ENCODE measurements at places on chromosomes 2 and 18.

- no peak for DNase-seq
These were observed 184.1 kb upstream of the GLI2 start for GRCh38 chr2:120551522-120551921.

- no peak for DNase-seq
These were observed 108.7 kb upstream of the ATL2 start for GRCh38 chr2:38485734-38486133.

DNA sequence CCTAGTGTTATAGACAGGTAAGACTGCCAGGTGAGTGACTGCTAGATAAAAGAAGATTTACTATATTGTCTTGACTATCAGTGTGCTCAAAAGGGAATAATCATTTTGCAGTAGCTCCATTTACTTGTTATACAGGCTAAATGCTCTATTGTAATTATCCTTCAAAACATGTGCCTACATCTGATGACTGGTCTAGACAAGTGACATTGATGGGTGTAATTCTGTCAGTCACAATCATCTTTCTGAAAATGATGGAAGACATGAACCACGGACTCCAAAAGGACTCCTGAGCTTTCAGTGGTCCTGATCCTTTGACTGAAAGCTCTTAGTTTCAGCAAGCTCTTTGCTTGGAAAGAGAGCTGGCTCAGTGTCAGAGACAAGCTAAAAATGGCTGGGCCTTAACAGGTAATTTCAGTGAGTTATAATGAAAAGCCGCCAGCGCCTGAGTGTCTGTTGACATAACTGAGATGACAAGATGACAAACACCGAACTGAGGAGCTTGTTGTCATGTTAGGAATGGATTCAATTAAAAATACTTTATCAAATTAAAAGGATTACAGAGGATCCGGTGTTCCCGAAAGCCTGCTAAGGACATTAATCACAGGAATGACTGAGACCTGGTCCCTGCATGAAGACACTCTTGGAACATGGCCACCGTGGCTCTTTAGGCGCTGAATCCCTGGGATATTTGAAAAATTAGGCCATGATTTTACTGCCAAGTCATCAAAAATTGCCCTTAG is 141.7 kb downstream of the CMPK2 start:
- no peak for DNase-seq

DNA sequence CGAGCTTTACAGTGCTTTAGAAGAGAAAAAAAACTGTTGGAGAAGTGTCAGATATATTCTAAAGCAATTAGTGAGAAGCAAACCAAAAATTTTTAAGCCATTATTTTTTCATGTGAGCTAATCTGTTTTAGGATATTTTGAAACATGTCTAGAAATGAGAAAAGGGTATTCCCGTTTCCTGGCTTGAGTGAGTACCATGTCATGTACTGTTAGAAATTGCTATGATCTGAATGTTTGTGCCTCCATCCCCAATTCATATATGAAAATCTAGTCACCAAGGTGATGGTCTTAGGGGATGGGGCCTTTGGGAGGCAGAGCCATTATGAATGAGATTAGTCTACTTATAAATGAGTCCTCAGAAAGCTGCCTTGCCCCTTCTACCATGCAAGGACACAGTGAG is 493.3 kb upstream of the GCFC2 start:
- no peak for DNase-seq

- DNase-seq = no peak
These were observed 137.1 kb upstream of the CCDC150 start for GRCh38 chr2:196502386-196502785.

GRCh38 chr2:207674826-207675225 is 36.6 kb upstream of the CCNYL1 start:
- no peak for DNase-seq

DNA sequence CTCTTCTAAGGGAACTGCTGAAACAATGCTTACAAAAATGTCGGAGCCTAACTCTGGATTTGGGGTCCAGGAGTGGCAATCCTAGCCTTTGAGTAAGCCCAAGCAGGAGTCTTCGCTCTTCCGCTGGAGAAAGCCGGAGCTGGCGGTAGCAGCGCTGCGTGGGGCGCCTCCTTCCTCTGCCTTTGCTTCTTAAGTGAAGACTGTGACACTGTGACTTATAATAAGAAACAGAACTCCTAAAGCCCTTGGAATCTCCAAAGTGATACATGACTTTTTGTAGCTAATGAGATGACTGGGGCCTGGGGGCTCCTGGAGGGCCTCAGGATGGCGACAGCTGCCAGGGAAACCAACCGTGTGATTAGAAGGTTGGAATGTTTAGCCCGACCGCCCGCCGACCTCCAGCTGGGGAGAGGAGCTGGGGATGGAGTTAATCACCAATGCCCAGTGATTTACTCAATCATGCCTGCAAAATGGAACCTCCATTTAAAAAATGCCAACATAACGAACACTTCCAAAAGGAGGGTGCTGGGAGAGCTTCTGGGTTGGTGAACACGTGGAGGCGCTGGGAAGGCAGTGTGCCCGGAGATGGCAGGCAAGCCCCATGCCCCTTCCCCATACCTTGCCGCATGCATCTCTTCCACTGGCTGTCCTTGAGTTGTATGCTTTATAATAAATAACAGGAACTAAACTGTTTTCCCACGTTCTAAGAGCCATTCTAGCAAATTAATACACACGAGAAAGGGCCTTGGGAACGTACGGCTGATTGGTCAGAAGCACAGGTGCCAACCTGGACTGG is 29.0 kb upstream of the MAL start:
- no peak for DNase-seq

- DNase-seq = no peak
These were observed 150.6 kb upstream of the TMEFF2 start for GRCh38 chr2:192345287-192345686.
